GM23338 (cell line): ENCODE measurements at places on chromosomes 6 and 20. TPM values are rescaled to one million over a fixed set of nuclear protein-coding genes. Genes with fewer than 3 reads are reported as not detected.

GRCh38 chr20:59184880-59185447 is 21.3 kb downstream of the ZNF831 start:
- no peak for DNase-seq

GRCh38 chr6:90386399-90387382 is 90.0 kb upstream of the BACH2 start:
- DNase-seq = no peak

GRCh38 chr6:45450831-45451230 is 73.1 kb upstream of the SUPT3H start:
- DNase-seq = no peak

GRCh38 chr20:25196786-25197120 is 1.2 kb downstream of the ENTPD6 start:
- peak; percentile 27 for DNase-seq

- no peak for DNase-seq
Observed at GRCh38 chr20:33890557-33890956, 79.4 kb downstream of the CHMP4B start.

GRCh38 chr6:104396077-104396476 is 463.6 kb downstream of the HACE1 start:
- DNase-seq = no peak

- no peak for DNase-seq
Observed at GRCh38 chr20:25606094-25606695, 17.6 kb downstream of the NANP start.

DNA sequence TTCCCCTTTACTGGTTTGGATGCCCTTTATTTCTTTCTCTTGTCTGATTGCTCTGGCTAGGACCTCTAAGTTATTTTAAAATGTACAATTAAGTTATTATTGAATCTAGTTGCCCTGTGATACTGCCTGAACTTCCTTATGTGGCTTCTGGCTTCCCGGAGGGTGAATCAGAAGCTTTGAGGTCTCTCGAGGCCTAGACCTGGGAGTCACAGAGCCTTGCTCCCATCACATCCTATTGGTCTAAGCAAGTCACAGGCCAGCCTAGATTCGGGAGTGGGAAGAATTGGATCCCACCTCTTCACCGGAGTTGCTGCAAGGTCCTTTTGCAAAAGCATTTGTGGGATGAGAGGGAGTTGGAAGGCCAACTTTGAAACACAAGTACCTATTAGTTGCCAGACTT is 15.2 kb downstream of the BCAS4 start:
- no peak for DNase-seq

GRCh38 chr6:40244699-40245098 is 310.4 kb upstream of the MOCS1 start:
- DNase-seq = no peak

DNA sequence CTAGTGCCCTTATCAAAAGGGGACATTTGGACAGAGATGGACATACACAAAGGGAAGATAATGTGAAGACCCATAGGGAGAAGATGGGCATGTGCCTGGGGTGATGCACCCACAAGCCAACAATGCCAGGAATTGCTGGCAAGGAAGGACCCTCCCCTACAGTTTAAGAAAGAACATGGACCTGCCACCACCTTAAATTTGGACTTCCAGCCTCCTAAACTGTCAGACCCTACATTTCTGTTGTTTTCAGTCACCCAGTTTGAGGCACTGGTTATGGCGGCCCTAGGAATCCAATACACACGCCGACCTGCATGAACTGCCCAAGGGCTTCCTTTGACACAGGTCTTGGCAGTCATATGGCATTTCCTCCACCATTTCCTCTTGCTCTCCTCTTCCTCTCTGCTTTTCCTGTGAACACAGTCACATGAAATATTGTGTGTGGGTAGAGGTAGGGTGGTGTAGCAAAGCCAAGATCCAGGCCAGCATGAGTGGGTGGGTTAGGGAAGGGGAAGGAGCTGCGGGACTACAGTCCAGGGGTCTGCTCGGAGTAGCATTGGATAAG is 115.6 kb downstream of the ZDHHC14 start:
- no peak for DNase-seq

DNA sequence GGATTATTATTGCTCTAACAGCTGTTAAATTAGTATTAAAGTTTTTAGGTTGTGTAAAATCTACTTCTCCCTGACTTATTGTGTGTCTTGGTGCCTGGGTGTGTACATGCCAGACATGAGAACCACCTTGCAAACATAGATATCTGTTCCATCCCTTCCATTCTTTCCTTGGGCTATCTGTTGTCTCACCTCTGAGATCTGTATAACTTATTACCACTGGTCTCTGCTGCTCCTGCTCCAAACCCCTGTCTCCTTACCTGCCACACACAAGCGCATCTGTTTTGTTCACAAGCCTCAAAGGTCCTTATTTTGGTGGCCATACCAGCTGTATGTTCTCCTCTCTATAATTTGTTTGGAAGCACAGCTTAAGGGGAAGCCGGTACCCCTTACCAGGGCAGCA is 2.5 kb downstream of the LRRC1 start:
- DNase-seq = no peak

DNA sequence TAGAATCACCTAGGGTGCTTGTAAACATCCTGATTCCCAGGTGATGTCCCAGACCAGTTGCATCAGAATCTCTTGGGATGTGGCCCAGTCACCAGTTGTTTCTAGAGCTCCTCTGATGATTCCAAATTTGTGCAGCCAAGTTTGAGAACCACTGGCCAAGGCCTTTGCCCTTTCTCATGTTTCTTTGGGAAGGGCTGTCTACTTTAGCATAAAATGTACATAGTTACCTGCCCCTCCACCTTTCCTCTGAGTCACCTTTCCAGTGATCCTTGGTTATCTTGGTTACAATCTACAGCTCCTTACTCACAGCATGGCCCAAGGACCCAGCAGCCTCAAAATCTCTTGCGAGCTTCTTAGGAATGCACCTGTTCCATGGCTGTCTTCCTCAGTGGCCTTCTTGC is 266.4 kb upstream of the PRND start:
- DNase-seq = no peak

- DNase-seq = no peak
Observed at GRCh38 chr6:42251500-42251899, 33.8 kb upstream of the MRPS10 start.

DNA sequence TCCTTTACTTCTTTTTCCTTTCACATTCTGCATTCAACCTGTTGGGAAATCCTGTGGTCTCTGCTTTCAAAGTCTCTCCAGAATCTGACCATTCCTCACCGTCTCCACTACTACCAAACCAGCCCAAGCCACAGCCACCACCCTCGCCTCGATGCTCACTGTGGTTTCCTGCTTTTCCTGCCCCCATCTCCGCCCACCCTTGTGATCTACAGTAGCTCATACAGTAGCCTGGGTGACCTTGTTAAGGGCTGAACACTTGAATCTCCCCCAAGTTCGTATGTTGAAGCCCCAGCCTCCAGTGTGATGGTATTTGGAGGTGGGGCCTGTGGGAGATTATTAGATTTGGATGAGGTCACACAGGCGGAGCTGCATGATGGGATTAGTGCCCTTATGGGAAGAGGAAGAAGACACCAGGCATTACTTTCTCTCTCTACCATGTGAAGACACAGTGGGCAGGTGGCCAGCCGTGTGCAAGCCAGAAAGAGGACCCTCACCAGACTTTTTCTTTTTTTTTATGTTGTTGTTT is 189.0 kb upstream of the UST start:
- DNase-seq = no peak

DNA sequence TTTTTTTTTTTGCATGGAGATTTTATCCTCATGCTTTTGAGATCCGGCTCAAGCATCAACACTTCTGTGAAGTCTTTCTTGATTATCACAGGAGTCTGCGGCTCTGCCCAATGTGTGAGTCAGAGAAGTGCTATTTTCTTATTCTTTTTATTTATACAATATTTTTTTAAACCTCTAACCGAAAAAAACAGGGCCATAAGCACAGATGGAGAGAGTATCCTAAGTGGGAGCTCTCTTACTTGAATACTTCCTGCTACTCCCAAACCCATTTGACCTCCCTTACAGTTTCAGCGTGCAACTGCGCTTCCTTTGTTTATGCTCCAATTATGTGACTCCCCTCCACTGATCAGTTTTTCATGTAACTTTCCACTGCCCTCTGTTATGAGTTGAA is 8.7 kb upstream of the ATXN1 start:
- no peak for DNase-seq

DNA sequence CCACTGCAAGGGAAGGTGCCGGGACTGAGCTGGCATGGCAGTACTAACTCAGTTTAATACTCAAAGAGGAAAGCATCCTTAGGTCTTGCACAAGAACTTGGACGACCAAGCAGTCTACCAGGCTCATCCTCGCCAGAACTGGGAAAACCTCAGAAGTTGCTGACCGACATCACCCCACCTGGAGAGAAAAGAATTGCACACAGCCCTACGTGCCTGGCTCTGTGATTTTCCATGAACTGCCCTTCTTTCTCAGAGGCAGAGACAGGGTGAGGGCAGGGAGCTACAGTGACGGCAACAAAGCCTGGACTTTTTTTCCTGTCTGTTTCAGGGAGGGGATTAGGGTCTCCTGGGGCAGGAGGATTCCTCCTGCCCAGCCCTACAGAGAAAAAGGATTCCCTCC is 8.0 kb downstream of the JAG1 start:
- DNase-seq = no peak

- no peak for DNase-seq
Observed at GRCh38 chr20:23232679-23233308, 117.8 kb upstream of the NXT1 start.

DNA sequence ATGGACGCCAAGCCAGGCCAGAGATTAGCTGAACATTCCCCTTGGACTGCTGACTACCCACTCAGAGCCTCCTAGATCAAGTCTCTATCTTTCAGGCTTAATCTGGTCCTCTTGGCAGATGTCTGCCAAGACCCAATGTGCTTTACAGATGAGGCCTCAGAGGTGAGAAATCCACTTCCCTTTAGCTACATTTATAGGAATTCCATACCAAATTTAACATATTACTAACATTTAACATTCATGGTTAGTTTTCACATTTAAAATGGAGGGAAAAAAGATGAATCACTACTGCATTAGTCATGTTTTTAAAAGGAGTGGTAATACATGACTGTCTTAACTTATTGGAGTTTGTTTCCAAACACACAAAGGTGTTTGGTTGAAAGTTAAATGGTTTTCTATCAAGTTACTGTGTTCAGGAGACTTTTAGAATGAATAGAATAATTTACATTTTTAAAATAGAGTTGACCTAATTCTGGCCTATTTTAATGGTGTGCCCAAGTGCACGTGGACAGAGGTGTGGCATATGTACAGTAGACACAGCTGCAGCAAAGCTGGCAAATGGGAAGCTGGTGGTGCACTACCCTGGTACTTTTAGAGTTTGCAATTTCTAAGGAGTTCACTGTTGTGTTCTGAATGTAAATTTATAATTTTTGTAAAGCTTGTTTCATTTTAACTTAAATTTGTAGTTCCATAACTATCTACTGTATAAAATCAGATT is 41.9 kb upstream of the CALHM6 start:
- DNase-seq = no peak

- DNase-seq = no peak
Observed at GRCh38 chr6:1856381-1856780, 246.7 kb downstream of the FOXC1 start.

DNA sequence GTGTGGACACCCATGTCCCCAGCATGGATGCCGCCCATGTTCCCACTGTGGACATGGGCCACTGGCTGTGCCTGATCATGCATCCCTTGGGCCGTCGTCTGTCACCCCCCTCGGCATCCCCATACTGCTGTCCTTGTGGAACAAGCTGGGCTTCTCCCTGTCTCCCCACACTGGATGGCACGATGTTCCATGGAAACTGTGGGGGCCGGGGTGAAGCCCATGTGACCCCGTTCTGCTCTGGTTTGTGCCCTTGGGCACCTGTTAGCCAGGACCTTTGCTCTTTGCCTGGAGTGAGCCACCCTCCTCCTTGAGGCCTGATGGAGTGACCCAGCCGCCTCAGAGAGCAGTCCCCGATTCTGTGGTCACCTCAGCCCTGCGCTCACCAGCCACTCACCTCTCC is 7.6 kb upstream of the FRMD1 start:
- DNase-seq = no peak

GRCh38 chr6:125968493-125968892 is 11.9 kb downstream of the HINT3 start:
- DNase-seq = no peak

GRCh38 chr6:47034926-47035325 is 7.2 kb downstream of the ADGRF1 start:
- peak; percentile 35 for DNase-seq

- DNase-seq = no peak
Observed at GRCh38 chr6:16154904-16155303, 26.0 kb downstream of the MYLIP start.

DNA sequence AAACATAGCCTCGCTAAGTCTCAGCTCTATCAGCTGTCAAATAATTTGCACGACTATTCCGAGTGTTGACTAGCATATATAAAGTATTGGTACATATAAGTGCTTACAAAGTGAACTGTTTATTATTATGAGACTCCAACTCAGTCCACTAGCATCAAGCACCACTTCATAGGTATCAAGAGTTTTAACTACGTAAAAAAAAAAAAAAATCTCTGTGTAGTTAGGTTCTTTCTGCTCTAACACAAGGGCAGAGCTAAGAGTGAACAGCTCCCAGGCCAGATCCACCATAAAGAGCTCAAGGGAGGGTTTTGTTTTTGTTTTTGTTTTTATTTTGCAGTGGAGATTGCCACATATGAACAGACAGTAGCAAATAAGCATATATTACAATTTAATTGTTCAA is 309.8 kb upstream of the SGK1 start:
- DNase-seq = no peak

GRCh38 chr6:131027326-131027725 is 35.7 kb downstream of the EPB41L2 start:
- no peak for DNase-seq

DNA sequence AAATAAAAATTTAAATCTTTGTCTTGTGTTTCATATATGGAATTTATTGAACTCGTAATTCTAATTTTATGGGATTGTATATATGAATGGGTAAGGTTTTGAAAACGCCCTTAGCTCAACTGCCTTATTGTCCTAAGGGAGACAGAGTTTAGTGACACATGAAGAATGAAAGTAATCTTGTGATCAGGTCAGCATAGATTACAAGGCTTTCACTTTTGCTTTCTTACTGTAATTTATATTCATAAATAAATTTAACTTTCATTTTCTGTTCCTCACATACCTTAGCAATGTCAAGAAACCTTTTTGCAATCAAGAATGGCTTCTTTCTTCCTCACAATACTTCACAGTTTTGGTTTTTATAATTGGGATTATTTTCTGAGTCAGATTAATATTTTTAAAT is 14.4 kb downstream of the KPNA5 start:
- no peak for DNase-seq

GRCh38 chr20:56733967-56734366 is 104.9 kb downstream of the TFAP2C start:
- peak; percentile 76 for DNase-seq

GRCh38 chr20:38728911-38729642 is 4.8 kb downstream of the SLC32A1 start:
- DNase-seq = peak; percentile 96

The GMPR gene
- total RNA-seq = 0.35 and 1.3 TPM in 2 replicates

The SEMG1 gene
- total RNA-seq = 3.3 and 4.0 TPM in 2 replicates

The OR2H2 gene
- total RNA-seq = not detected in 2 replicates

The RIPOR3 gene
- total RNA-seq = 6.0 and 6.3 TPM in 2 replicates

The SLPI gene
- total RNA-seq = not detected in 2 replicates

The COL12A1 gene
- total RNA-seq = 4.0 and 6.3 TPM in 2 replicates

The UNC93A gene
- total RNA-seq = 0.28 TPM in 1 of 2 replicates, not detected in the other

The PACRG gene
- total RNA-seq = 0.17 and 1.7 TPM in 2 replicates

The FKBP5 gene
- total RNA-seq = 24.3 and 28.6 TPM in 2 replicates

The ECT2L gene
- 0.03 TPM in 1 of 2 replicates, not detected in the other for total RNA-seq

The NHLRC1 gene
- total RNA-seq = 1.0 and 1.1 TPM in 2 replicates
